Activated CD8-positive, alpha-beta memory T cell treated with anti-CD3 and anti-CD28 coated beads for 4 hours (primary cell): ENCODE measurements at places on chromosomes 1 and 21.

DNA sequence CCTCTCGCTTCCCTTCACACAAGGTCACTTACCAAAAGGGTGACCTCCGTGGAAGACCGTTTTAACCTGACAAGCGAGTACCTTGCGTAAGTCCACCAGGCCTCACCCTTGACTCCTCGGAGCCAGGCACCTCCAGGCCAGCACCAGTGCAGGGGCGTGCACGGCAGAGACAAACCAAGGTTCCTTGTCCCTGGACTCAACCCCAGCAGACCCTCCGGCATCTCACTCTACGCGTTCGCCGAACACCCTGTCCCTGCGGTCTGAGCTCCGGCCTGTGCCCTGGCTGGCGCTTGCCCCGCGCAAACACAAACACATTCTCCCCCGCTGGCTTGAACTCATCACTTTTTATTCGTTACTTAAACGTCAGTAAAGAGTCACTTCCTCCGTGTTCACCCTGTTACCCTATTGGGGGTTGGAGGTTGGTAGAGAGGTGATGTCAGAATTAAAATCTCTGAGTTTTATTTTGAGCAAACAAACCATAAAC is 4.5 kb downstream of the TBX15 start:
- no peak for DNase-seq

GRCh38 chr1:147736883-147737282 is 23.5 kb downstream of the GJA5 start:
- no peak for DNase-seq

DNA sequence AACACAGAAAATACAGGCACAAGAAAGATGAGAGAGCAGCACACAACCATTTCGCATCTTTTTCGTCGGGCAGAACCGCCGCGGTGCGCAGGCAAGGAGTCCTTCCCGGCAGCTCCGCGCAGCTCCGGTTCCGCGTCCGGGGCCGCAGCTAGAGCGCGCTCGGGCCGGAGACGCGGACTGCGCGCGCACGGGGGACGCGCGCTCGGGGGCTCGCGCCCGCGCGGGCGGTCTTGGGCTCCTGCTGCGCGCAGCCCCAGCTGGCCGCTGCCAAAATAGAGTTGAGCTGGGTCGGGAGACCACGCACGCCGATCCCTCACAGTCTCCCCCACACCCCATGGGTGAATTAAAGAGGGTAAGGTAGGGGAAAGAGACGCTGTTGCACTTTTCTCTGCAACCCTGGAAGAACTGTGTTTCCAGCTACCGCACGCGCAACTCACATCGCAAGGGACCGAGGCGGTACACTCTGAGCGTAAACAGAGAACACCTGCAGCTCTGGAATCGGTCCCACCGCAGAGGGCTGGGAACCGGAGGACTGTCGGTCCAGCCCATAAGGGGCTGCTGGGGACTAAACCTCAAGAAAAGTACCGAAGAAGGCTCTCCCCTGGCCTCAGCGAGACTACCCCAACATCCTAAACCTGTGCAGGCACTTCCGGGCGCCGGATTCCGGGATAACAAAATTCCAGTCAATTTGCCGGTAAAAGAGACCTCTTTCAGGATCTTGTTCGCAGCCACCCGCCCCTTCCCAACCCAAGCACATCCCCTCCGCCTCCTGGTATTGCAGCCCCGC is 1.7 kb downstream of the NR5A2 start:
- no peak for DNase-seq

- DNase-seq: no peak
Observed at GRCh38 chr1:69733061-69733460, 165.3 kb downstream of the LRRC7 start.

GRCh38 chr21:44439211-44439600 is 16.1 kb upstream of the LRRC3 start:
- no peak for DNase-seq

DNA sequence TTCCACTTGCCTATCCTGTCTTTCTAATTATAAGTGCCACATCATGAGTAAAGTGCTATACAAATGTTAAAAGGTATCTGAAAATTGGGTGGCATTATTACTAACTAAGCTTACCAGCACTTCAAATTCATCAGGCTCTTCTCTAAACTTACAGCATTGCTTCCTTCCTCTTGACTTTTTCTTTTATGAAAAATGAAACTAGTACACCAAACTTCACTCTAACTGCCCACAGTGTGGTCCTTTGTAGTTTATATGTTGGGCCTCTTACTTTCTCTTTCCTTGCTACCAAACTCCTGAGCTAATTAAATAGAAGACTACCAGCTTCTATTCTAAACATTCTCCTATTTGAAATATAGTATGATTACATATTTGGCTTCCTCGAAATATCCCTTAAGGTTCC is 81.8 kb downstream of the NOTCH2 start:
- DNase-seq: no peak
